ENCODE measurements at places on chromosomes 7 and 10.
A peak's percentile ranks its signal among the peaks of the same experiment; 100 is the strongest.

- DNase-seq: no peak
Measured at GRCh38 chr10:61613665-61614064, 49.1 kb upstream of the CABCOCO1 start.

- no peak for DNase-seq
Measured at GRCh38 chr10:48802611-48803071, 118.0 kb downstream of the WDFY4 start.

DNA sequence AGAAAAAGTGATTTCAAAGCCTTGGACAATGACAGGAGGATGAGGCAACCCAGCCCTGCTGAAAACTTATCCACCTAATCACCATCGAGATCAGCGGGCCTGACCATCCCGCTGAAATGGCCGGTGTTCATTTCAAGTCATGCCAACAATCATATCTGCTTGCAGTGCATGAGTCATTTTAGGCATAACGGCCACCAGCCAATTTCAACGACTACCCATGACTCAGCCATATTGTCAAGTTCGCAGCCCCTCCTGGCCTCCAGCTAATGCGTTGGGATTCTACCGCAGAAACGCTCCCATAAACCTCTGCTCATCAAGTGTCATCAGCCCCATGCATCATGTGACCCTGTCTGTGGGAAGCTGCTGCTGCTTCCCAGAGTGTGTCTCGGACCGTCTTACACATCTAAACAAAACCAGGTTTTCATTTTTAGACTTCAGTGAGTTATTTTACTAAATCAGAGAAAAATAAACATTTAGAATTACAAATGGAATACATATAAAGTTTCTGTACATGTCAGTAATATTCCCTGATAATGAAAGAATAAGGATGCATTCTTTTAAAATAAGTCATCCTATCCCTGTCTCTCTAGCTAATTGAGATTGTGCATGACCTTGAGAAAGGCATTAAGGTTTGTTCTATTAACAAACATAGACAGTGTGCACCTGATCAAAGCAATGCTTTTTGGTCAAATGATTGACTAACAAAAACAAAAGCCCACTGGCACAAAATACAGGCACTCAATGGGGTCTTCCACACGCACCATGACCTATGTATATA lies 188.9 kb downstream of the ADAM12 start:
- no peak for DNase-seq

- no peak for DNase-seq
Measured at GRCh38 chr7:88689821-88690220, 69.7 kb upstream of the ZNF804B start.

DNA sequence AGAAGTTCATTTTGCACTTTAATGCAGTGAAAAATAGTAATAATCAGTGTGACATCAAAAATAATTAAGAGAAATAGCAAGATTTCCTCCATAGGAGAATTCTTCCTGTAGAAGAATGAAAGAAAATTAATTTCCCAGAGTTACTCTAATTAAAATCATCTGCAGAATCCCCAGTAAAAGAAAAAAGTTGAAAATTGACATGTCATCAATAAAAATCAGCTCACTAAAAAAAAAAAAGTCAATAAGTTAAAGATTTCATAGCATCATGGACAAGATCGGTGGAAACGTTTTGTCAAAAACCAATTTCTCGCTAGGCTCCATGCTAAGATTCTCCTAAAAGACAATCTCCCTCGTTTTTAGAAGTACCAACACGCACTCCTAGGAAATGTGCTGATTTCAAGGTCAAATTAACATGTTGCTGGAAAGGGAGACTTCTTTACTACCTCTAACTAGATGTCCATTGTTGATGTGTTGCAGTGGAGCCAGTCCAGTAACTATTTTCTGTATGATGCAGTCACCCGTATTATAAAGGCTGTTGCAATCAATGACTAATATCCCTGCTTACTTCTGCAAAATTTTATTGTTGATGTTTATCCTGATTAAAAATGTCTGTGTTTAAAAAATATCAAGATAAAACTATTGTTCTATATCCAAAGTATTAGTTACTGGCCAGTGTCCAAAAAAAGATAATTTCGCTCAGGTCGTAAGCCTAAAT lies 591.9 kb upstream of the MGMT start:
- no peak for DNase-seq

DNA sequence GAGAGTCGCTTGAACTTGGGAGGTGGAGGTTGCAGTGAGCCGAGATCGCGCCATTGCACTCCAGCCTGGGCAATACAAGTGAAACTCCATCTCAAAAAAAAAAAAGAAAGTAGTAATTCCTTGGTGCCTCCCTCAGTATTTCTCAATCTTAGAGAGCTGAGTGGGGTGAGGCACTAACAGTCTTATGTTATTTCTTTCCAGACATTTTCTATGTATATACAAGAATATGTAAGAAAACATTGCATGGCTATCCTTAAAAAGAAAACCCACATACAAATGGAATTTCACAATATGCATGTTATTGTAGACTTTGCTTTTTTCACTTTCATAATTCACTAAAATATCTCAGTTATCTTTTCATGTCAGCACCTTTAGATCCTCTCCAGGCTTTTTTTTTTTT lies 13.6 kb upstream of the SLF2 start:
- no peak for DNase-seq

DNA sequence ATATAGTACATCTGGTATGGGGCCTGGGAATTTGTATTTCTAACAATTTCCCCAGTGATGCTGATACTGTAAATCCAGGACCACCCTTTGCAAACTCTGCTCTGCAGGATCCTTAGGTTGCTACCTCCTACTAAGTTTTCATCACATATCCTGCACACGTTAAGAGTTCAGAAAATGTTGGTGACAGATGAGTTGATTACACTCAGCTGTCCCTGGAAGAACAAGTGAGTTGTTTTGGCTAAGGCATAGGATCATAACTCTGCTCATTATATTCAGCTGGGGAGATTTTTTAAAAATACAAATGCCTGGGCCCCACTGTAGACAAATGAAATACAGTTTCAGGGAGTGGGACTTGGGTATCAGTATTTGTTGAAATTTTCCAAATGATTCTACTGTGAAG lies 274.6 kb upstream of the HABP2 start:
- no peak for DNase-seq

- no peak for DNase-seq
Measured at GRCh38 chr7:112876877-112877276, 86.7 kb upstream of the TMEM168 start.

DNA sequence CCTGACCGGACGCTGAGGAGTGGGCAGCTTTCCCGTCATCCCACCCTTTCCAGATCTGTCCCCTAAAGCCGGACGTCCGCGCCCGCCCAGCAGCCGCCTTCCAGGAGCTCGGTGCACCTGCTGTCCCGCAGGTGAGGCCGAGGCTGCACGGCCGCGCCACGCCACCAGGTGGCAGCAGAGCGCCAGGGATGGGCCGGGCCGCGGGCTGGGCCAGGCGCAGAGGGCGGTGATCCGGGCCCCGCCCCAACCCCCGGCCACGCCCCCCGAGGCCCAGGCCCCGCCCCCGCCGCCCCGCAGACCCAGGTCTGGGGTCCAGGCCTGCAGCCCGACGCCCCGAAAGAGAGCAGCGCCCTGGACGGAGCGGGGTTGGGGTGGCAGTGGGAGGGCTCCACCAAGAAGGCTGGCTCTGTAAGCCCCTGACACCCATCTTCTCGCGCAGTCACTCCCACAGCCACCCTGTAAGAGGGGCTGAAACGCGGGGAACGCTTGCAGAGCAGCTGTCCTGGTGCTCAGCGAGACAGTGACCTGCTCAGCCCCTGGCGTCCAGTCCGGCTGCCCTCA lies 32.2 kb downstream of the FOXL3 start:
- peak; percentile 41 for DNase-seq

GRCh38 chr10:88763441-88763840 lies 3.6 kb downstream of the LIPN start:
- no peak for DNase-seq

DNA sequence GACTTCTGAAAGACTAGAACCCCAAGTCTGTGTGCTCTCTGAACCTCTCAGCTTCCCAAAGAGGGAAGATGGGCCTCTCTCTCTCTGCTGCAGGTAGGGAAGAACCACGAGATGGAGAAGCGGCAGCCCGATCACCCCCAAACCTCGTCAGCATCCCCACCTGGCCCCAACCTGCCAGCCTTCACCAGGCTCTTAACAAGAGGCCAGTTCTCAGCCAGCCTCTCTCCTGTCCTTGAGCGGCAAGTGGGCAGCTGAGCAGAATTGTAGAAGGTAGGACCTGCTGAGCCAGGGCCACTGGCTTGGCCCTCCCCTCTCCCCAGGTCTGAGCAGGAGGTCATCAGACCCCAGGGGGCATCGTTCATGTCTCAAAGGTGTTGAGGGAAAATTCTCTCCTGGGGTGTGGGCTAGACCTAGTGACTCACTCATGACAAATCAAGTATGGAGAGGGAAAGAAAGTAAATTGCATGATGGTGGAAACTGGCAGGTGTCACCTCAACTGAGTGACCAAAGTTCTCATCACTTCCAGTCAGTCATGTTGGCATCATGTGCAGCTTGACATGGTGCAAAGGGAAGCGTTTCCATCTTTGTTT lies 92.0 kb upstream of the GPR26 start:
- DNase-seq: no peak

DNA sequence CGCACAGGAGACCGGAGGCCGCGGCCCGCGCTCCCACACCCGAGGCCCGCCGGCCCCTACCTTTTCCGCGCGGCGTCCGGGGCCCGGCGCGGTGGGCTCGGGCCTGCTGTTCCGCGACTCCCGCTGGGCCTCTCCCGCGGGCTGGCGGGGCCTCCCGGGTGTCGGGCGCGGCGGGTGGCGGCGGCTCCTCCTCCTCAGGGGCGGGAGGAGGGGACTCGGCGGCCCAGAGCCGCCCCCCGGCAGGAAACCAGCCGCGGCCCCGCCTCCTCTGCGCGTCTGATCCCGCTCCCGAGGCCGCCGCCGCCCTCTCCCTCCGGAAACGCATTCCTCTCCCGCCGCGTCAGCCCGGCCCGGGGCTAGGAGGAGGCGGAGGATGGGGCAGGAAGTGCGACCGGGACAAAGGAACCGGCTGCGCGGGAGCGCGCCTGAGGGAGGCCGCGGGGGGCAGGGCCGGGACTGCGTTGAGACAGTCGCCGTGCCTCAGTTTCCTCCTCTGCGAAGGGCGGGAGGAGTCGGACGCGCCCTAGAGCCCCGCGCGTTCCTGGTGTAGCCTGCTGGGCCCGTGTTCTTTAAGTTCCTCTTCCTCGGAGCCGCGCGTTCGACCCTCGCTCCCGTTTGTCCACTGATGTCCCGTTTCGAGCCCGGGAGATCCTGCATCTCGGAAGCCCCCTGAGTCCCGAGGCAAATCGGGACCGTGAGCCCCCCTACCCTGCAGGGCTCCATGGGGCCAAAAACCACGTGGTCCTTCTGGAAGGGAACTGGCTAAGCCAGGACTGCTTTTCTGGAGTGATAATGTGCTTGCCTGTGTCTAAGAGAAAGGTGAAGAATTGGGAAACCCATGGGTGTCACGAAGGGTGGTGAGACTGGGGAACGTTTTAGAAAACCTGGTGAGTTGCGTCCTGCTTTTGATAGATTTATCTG lies at the start of gene ITGB1:
Gene ITGB1, minus strand, starts transcription at position 146 of the 921 bp plus-strand sequence. CDS start 22,672 bp downstream, outside the sequence.
- DNase-seq: peak; percentile 88

GRCh38 chr7:79909176-79909575 lies 225.5 kb upstream of the GNAI1 start:
- no peak for DNase-seq

DNA sequence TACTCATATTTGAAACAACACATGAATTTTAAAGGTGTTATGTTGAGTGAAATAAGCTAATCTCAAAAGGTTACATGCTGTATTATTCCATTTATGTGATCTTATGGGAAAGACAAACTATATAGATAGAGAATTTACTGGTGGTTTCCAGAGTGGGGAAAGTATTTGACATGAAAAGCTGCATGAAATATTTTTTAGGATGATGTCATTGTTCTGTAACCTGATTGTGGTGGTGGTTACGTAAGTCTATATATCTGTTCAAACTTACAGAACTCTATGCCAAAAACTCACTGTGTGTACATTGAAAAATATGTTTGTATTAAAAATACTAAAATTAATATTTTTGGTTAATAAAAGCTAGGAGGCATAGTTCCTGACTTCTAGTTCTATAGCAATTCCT lies 453.0 kb downstream of the SORCS3 start:
- no peak for DNase-seq

GRCh38 chr7:44324481-44325200 lies 753 bp downstream of the CAMK2B start:
- DNase-seq: no peak

- DNase-seq: no peak
Measured at GRCh38 chr10:129373231-129373630, 93.8 kb upstream of the MGMT start.

DNA sequence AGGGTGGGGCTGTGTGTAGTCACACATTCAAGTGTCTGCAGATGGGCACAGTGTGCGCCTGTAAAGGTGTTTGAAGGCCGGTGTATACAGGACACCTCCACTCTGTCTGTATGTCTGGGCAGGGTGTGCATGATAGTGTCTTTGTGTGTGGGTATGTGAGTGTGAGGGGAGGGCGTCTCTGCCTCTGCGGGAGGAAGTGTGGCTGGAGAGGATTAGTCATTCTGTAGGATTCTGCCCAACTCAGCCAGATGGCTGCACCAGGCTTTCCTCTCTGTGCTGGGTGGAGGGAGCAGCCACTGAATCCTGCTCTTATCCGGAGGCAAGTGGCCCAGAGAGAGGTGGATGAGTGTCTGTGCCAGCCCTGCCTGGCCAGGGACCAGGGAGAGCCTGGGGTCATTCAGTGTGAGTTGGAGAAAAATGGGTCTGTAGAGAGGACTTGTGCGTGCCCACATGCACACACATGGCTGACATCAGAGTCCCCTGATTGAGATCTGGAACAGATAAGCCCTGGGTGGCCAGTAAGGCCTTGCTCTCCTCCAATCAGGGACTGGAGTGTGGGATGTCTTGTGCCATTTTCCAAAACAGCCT lies 1.7 kb downstream of the SFXN3 start:
- no peak for DNase-seq

DNA sequence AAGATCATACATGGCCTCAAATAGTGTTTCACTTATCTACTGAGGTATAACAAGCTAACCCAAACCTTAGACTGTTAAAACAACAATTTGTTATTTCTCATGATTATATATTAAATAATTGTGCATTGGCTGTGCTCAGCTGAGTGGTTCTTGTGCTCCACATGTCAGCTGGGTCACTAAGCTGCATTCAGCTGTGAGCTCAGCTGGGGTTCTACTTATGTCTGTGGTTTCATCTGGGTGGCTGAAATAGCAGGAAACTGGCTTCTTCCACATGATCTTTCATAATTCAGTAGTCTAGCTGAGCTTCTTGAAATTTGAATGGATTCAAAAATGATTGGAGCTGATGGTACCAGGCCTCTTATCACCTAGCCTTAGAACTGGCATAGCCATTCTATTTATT lies 181.8 kb upstream of the CSTF2T start:
- no peak for DNase-seq

DNA sequence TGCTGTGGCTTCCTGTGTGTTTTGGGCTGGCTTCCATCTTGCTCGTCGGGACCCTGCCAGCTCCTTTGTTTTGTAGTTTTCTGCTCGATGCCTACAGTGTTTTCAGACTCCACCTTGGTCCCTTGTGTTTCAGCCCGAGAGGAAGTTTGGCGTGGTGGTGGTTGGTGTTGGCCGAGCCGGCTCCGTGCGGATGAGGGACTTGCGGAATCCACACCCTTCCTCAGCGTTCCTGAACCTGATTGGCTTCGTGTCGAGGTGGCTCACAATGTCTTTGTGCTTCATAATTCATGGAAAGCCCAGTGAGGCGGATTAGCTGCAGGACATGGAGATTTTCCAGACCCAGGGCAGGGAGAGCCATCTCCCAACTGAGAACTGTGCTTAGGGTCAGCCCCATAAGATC lies 29.3 kb downstream of the BLVRA start:
- no peak for DNase-seq
